ENCODE measurements at places on chromosomes 3 and 15.

DNA sequence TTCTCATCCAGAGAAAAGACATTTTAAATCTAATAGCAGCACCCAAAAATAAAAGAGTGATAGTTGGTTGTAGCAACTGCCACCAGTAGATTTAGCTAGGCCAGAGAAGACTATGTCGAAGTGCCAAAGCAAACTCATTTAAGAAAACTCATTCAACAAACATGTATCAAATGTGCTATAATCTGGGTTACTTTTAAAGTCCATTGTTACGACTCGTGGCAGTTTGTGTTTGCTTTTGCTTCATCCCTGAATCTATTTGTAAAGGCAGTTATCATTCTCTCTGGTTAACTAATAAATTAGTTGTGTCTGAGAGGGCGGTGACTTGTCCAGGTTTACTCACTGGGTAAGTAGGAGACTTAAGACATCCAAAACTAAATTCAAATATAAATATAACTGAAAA, 159.4 kb downstream of the ZIC4 start:
- no peak for DNase-seq

- DNase-seq = no peak
These were observed 285.1 kb upstream of the CDIN1 start for GRCh38 chr15:36294359-36294758.

DNA sequence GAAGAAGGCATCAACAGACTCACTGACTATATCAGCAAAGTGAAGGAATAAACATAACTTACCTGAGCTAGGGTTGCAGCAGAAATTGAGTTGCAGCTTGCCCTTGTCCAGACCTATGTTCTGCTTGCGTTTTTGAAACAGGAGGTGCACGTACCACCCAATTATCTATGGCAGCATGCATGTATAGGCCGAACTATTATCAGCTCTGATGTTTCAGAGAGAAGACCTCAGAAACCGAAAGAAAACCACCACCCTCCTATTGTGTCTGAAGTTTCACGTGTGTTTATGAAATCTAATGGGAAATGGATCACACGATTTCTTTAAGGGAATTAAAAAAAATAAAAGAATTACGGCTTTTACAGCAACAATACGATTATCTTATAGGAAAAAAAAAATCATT, 17.8 kb downstream of the LMOD3 start:
- DNase-seq = no peak

DNA sequence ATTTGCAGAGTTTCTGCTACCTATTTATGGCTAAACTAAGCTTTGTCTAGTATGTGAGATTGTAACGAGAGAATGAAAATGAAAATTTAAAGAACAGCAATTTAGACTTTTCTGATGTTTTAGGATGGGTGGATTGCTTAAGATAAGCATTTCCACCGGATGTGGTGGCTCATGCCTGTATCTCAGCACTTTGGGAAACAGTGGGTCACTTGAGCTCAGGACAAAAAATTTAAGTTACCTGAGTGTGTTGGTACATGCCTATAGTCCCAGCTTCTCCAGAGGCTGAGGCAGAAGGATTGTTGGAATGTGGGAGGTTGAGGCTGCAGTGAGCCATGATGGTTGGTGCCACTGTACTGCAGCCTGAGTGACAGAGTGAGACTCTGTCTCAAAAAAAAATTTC, 3.3 kb downstream of the PPP4R2 start:
- no peak for DNase-seq

DNA sequence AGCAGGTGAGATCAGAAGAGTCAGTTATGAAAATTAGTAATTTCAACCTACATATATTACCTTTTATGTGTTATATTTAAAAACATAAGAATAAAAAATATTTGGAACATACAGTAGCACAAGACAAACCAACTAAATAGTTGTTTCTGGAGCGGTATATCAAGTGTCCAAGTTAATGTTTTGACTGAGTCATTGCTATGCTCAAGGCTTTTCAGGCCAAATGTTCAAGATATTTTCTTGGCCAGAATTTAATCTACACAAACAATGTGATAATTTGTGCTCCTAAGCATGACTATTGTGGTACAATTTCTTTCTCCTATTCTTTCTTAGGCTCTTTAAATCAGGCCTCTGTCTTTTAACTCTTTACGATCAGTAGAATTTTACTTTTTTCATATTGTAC, 412.4 kb downstream of the RAP2B start:
- no peak for DNase-seq

DNA sequence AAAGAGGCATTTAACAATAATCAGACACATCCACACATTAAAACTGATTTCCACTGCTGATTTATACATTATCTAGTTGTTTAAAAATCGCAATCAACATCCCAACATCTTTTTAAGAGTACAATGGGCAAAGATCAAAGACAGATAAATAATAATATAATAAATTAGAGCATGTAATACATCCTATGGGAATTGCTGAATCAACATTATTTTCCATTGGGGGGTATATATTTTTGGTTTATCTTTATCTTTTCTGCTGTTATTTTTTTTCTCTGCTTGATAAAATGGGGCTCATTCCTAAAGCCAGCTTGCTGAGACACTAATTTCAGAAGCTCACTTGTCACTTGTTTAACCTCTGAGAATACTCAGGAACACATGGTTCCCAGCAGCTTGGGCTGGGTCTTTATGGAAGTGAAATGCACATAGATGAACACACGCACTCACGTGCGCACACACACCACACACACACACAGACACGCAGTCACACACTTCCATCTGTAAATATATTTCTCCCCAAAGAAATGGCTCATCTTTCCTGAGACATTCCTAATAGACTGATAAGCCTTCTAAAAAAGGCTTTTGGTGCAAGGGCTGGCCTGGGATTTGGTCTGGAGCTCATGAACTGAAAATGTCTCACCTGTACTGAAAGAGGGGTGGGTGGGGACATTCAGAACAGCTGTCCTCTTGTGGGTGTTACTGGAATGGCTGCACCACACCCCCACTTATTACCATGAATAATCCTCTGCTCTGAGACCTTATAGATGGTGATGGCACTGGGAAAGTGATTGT, 3.5 kb upstream of the PPIB start:
- no peak for DNase-seq

DNA sequence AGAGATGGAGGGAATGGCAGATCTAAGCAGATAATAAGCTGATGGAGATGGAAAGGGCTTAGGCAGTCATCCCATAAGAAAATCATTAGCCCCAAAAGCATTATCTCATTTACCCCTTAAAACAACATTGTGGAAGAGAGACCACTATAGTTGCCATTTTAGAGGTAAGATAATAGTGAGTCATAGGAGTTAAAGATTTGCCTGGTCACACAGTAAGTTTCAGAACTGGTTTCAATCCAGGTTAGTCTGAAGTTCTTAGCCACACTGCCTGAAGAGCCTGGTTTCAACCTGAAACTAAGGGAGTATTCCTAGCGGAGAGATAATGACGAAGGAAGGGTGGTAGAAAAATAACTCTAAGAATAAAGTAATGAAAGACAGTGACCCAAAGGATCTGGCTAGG, 13.0 kb upstream of the UBR1 start:
- DNase-seq = no peak

DNA sequence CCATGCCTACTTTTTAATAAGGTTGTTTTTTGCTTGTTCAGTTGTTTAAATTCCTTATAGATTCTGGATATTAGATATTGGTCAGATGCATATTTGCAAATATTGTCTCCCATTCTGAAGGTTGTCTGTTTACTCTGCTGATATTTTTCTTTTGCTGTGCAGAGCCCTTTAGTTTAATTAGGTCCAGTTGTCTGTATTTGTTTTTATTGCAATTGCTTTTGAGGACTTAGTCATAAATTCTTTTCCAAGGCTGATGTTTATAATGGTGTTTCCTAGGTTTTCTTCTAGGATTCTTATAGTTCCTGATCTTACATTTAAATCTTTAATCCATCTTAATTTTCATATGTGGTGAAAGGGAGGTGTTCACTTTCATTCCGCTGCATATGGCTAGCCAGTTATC, 77.4 kb downstream of the PTPRG start:
- DNase-seq = no peak

DNA sequence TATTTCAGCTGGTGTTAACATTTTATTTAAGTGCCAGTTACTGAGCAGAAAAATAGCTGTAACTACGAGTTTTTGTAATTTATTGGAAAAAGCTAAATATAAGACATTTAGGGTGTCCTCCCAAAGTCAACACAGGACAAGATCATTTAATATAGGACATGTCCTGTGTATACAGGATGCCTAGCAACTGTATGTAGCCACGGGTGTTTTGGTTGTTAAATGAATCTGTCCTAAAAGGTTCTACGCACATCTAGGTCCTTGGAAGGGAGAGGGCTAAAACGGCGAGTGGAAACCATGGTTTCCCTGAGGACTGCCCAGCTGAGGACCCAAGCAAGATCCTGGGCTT, 565 bp upstream of the ZNF621 start:
- DNase-seq = no peak

DNA sequence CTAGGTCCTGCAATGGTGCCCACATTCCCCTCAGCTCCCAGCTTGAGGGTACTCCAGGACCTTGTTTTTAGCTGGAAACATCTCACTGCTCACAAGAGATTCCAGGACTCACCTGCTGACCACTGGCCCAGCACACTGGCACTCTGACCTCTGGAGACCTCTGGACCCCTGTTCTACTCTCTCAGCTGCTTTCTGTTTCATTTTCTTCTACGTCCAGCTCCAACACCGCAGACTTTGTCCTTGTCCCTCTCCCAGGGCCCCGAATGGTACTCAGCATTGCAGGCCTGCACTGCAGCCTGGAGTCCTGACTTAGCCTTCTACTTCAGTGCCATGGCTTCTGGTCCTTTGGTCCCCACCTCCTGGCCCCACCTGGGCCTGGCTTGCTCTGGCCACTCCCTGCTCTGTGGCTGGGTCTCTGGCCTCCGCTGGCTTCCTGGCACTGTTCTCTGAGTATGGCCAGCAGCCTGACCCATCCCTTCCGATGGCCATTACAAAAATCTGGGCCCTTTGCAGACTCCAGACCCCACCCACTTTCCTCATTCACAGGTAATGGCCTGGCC, 27.9 kb downstream of the KY start:
- no peak for DNase-seq

- no peak for DNase-seq
These were observed 1.4 kb upstream of the RASL12 start for GRCh38 chr15:65069179-65069578.

GRCh38 chr15:40238532-40239403, at the start of gene PAK6:
Gene PAK6, plus strand, starts transcription at chr15:40239063. Its CDS starts 25,723 bp downstream, at chr15:40264786.
- DNase-seq = peak; percentile 26

- no peak for DNase-seq
These were observed 32.2 kb downstream of the RIOX2 start for GRCh38 chr3:97940034-97940433.

DNA sequence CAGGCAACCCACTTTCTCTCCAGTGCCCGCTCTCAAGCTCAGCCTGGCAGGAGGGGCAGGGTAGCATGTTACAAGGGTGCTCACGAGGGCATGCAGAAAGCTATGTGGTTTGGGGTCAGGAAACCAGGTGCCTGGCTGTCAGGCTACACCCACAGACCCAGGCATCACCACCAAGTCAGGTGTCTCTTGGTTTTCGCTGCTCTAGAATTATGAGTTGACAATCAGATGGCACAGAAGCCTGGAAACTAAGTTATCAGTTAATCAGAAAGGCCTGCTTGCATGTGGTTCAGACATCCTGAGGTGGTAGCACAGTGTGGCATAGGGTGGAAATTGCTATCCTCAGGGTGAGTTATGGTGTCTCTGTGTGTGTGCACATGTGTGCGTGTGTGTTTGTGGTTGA, 16.2 kb upstream of the CCR9 start:
- peak; percentile 25 for DNase-seq

DNA sequence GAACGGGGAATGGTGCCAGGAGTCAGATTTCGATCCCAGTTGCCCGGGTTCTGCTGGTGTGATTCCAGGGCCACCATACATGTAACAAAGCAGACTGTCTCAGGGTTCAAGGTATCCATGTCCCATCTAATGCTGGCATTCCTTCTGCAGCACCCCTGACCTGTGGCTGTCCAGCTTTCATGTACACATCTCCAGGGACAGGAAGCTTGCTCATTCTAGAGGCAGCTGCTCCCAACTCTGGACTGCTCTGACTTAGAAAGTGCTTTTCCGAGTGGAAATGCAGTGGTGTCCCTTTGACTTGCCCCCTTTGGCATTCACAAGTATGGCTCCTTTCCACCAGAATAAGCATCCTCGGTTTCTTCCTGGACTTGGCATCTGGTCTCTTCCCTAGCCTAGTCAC, 30.9 kb downstream of the PML start:
- DNase-seq = no peak

- DNase-seq = no peak
These were observed 240.1 kb upstream of the ZNF385D start for GRCh38 chr3:21991061-21991460.

GRCh38 chr3:11238060-11238459, 34.1 kb upstream of the ATG7 start:
- peak; percentile 15 for DNase-seq

DNA sequence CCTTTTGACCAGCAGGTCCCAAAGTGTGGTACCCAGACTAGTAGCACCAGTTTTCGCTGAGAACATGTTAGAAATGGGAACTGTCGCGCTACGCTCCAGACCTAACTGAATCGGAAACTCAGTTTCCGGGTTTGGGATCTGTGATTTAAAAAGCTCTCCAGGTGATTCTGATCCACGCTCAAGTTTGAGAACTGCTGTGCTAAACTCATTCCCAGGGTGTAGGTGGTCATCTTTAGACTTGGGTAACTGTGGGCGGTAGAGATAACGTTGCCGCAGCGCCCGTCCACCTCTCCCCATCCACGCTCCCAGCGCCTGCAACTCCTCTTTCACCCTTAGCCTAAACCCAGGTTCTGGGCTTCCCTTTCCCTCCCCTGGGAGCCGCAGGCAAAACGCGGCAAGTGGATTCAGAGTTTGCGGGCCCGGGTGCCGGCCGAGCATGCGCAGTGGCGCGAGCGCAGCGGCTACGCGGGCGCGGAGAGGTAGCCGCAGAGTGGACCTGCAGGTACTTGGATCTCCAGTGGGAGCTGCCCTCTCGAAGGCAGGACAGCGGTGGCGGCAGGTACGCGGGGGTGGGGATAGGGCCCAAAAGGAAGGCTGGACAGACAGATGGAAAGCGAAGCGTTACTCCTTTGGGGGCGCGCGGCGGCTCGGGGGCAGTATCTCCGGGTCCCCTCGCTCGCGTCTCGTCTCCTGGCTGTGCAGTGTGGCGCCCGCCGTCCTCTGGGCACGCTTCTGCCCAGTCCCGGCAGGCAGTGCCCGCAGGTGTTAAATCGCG, at the start of gene PLS1:
Gene PLS1 (plus strand): TSS at position 443 of the 775 bp plus-strand sequence. CDS start 67,845 bp downstream, outside the sequence.
- DNase-seq = peak; percentile 74

- no peak for DNase-seq
These were observed 18.9 kb downstream of the CD200 start for GRCh38 chr3:112351823-112352222.

Measured in stimulated activated CD8-positive, alpha-beta memory T cell treated with anti-CD3 and anti-CD28 coated beads, Interleukin-15, amount 100 ng/mL, for 48 hours (primary cell).